NCI-H748 treated with DMSO at 0.1 percent for 48 hours (cell line): ENCODE measurements at places on chromosomes 1 and 21.

DNA sequence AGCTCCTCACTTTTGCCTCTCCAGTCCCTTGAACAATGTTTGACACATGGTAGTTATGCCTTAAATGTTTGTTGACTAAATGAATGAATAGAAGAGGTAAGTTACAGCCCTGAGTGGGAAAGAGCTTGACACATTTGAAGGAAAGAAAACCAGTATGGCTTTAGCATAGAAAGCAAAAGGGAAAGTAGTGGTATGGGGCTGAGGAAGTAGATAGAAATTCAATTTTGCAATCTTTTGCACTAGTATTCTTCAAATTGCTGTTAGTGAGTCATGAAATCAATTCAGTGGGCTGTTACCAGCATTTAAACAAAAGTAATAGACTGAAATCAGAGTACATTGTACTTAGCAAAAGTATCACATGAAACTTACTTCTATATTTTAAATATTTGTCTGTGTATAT, 21.1 kb downstream of the PLA2G4A start:
- DNase-seq: no peak

DNA sequence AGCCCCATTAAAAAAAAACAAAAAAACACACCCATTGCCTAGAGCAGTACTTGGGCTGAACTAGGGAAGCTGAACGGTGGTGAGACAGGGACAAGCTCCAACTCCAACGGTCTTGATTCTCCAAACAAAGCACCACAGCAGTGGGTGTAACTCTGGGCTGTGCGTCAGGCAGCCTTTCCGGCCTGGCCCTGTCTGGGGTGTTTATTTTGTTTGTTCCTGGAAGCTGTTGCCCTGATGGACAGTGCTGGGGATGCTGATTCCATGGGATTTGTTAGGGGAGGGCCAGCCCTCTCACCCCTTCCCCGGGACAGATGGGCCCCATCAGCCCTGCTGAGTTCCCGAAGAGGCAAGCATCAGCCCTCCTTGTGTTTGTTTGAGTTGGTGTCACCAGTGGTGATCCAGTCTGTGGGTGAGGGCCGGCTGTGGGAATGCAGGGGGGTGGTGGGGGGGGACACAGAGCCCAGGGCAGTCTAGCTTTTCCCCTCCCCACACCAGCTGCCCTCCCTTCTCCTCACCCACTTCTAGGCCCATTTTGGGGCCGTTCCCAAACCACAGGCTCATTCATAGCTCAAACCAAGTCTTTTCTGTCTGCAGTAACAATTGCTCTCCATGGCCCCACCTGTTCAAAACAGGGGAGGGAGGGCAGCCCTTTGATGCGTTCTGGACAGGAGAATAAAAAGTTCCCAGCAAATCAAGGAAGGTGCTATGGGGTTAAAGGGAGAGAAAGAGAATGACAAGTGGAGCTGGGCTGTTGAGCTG, 4.5 kb downstream of the WNT2B start:
- no peak for DNase-seq

DNA sequence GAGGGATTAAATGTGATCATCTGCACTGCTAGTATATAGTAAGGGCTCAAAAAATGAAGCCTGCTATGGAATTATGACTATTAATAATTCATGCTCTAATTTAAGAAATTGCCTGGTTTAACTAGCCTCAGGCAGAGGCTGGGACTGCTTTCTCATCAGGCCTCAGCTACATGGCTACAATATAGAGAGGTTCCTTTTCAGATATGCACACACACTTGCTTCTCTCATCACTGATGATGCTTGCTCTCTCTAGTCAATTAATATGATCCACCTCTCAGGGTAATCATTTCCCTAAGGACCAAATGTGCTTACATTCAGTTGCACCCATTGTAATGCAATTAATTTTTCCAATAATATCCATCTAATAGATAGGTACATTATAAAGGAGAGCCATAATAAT, 324.9 kb upstream of the ST6GALNAC5 start:
- DNase-seq: no peak

GRCh38 chr1:202010180-202011015, at the start of gene ELF3:
Gene ELF3 (plus strand): TSS chr1:202010587. CDS start chr1:202011137, 550 bp downstream.
- DNase-seq: peak; percentile 85

- DNase-seq: no peak
Measured at GRCh38 chr1:246549665-246550064, 16.4 kb downstream of the TFB2M start.

- DNase-seq: no peak
Measured at GRCh38 chr1:172335377-172335776, 85.1 kb upstream of the C1orf105 start.

GRCh38 chr1:156393095-156393494, 24.1 kb downstream of the RHBG start:
- no peak for DNase-seq

DNA sequence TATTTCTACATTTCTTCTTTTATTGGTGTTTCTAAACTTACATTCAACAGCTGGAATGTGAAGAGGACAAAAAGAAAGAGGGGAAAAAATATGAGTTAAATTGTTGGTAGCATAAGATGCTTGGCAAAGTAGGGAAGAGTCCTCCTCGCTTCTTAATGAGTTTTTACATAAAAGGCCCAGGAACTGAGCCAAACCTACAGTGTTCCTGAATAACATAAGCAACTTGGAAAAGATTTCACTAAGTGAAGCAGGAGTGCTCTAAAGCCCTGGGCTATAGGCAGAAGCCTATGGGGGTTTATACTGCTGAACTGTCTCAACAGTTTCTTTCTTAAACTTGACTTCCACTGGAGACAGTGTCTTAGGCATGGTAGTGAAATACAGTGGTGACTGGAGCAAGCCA, 115.0 kb upstream of the USP25 start:
- no peak for DNase-seq

- no peak for DNase-seq
Measured at GRCh38 chr1:10730985-10731384, 65.5 kb downstream of the CASZ1 start.

GRCh38 chr1:8431019-8431418, 113.1 kb downstream of the SLC45A1 start:
- DNase-seq: no peak

GRCh38 chr1:101017448-101017847, 8.1 kb downstream of the DPH5 start:
- no peak for DNase-seq

DNA sequence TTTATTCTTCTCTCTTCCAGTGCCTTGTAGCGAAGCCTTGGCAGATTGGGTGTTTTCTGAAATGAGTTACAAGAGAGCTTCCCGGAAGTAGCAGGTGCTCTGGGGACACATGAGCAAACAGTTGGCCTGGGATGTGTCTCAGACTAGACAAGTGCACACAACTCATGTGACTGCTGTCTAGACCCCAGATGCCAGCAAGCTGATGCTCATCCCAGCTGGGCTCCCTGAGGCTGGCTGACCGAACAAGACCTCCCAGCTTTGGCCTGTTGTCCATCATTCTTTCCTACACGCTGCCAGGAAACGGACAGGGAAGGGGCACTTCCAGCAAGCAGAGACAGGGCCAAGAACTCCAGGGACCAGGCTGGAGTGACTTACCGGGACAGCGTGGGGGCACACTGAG, 18.7 kb upstream of the CSF1 start:
- no peak for DNase-seq

GRCh38 chr21:45424854-45425795, 20.2 kb downstream of the COL18A1 start:
- DNase-seq: no peak

DNA sequence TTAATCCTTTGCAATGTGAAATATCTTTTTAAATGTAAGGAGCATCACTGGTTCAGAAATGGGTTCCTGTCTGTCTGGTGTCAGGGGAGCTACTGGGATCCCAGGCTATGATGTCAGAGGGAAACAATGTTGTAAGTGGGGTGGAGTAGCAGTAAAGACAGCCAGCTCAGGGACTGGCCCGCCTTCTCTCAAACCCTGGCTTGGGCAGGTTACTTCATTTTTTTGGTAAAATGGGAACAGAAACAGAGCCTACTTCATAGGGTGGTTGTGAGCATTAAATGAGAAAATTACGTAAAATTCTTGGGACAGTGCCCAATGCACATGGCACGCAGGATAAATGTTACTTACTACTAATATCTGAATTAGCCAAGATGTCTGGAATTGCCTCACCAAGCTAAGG, 30.7 kb upstream of the IL20 start:
- no peak for DNase-seq

- no peak for DNase-seq
Measured at GRCh38 chr1:22043198-22043769, 9.2 kb upstream of the CDC42 start.

DNA sequence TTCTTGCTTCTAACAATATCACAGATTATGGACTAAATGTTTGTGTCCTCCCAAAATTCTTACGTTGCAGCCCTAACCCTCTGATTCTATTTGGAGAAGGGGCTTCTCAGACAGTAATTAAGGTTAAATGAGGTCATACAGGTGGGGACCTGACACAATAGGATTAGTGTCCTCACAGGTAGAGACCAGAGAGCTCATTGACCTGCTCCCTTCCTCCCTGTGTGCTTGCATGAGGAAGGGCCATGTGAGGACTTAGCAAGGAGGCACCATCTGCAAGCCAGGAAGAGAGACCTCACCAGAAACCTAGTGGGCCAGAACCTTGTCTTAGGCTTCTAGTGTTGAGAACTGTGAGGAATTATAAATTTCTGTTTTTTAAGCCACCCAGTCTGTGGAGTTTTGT, 322.6 kb downstream of the SMYD3 start:
- DNase-seq: no peak

- no peak for DNase-seq
Measured at GRCh38 chr1:228299211-228299610, 91.4 kb downstream of the OBSCN start.

DNA sequence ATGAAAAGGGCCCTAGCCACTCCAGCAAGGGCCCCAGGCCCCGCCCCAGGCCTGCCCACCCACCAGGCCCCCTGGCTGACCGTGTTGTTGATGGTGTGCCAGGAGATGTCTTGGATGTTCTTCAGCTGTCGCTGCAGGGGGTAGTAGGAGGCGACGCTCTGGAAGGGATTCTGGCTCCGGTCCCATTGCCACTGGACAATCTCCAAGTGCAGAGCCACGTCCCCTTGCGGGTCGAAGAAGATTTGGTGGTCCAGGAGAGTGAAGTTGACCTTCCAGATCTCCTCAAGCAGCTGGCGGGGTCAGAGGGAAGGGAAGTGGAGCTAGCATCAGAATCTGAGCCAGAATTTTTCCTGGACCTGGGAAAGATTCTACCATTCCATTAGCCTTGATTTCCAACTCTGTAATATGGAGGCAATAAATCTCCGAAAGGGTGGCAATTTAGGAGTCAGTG, 10.2 kb downstream of the TAS1R2 start:
- DNase-seq: no peak

DNA sequence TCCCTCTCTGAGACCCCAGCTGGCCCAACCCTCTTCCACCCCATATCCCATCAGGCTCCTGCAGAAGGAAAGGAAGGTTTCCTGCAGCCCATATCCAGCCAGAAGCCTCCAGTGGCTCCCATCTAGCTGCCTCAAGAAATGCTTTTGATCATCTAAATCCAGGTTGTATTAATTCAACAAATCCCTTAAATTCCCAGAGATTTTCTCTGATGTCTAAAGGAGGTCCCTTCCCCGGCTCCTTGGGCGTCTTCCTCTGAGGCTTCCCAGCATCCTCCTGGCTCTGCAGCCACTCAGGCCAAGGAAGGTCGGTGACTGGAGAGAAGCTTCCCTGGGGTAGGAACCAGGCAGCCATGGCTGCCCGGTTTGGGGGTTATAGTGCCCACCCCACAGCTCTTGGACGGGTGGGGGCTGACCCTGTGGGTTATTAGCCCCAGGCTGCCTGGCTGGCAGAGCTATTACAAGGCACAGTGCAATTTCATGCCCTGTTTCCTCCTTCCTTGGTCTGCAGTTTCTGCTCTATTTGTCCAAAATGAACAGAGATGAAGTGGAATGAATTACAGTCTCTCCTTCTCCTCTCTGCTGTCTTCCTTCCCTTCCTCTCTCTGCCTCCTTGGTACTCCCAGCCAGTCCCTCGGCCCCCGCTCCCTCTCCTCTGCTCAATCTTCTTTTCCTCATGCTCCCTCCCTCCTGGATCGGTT, 34.8 kb upstream of the DISP3 start:
- DNase-seq: no peak

DNA sequence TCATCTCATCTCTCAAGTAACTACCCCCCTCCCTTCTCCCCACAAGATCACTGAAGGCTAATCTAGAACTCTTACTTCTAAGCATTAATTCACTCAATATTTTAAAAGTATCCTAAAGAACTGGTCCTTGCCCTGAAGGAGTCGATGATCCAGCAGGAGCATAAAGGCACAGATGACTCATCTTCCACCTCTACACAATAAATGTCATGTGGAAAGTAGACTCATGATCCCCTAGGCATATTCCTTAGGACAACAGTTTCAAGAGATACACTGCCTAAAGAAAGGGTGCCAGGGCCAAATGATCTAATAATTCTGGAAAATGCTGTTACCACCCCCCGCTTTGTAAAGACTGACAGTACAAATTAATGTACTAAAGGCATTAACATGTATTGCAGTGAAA, 85.8 kb upstream of the DIRAS3 start:
- no peak for DNase-seq

GRCh38 chr1:205480349-205480985, 24.0 kb upstream of the CDK18 start:
- DNase-seq: no peak

- no peak for DNase-seq
Measured at GRCh38 chr1:14891991-14892390, 261.6 kb upstream of the TMEM51 start.

DNA sequence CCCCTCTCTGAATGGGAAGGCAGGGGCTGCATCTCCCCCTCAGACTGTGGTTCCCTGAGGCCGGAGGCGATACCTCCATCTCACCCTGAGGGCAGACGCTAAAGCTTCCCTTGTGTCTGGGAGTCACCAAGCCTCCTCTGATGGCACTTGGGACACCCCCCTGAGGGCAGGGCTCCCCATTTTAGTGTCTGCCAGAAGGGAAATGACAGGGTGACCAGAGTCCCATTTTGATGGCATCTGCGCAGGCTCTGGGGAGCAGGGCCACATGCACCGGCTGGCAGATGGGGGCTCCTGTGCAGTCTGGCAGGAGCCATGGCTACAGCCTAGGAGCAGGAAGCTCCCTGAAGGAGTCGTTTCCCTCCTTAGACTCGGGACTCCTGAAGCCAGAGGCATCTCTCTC, 1.7 kb downstream of the S100A2 start:
- no peak for DNase-seq

DNA sequence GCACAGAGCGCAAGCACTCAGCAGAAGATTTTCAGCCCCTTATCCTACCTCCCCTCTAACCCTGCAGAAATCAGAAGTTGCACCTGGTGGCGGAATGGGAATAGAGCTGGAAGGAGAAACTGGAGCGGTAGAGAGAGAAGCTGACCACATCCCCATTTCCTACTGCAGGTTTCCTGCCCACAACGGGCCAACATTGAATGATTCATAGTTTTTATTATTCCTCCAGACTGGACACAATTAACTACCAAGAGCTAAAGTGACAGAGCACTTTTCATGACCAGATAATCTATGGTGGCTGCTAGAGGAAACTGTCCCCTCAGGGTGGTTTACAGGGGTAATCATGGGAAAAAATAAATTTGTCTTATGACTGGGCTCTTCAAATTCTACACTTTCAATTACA, 21.3 kb upstream of the LRRC8D start:
- DNase-seq: no peak
